ENCODE measurements at places on chromosomes 16 and 17.

- DNase-seq = peak; percentile 77
Measured at GRCh38 chr16:79089735-79090284, 510.7 kb downstream of the MAF start.

GRCh38 chr17:17028059-17028877, 14.0 kb upstream of the MPRIP start:
- no peak for DNase-seq

DNA sequence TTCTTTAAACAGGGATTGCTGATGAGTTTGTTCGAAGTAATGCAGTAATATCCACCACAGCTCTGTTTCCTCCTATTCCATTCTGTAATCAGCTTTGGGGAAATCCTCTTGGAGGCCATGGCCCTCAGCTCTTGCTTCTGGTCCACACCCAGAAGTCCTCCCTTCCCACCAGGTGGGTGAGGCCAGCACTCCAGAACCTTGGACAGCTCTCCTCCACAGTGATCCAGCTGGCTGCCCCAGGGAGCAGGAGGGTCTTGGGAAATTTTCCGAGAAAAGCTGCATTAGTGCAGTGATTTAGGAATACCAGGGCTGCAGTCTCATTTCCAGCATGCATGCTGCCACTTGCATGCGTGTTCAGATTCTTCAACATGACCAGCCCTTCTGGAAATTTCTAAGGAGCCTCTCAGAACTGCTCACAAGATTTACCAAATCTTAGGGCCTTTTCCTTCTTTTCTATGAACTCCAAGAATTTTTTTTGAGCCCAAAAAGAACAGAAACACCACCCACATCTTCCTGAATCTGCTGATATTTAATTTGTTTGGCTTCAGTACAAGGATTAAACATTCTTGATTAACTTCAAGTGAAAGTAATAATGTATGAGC, 4.2 kb downstream of the SMPD3 start:
- no peak for DNase-seq

GRCh38 chr16:3051009-3051408, 4.6 kb downstream of the MMP25 start:
- DNase-seq = no peak

GRCh38 chr17:6599364-6599763, 41.1 kb downstream of the KIAA0753 start:
- DNase-seq = peak; percentile 21

DNA sequence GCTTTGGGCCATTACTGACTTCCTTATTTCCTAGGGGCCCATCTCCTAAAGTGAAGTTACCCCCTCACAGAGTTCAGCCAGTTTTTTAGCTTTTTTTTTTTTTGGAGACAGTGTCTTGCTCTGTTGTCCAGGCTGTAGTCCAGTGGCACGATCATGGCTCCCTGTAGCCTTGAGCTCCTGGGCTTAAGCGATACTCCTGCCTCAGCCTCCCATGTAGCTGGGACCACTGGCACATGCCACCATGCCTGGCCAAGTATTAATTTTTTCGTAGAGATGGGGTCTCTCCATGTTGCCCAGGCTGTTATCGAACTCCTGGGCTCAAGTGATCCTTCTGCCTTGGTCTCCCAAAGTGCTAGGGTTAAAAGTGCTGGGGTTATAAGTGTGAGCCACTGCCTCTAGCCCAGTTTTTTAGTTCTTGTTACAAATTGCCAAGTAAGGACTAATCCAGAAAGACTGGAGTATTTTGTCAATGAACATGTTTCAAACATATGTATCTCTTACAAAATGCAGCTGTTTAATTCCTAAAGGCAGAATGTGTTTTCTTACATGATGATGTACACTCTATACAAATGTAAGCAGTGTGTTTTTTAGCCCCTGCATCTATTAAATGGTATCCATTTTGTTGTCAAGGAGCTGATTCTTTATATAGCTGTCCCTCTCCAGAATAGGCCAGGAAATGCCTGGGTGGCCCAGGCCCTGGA, 49.1 kb upstream of the IL34 start:
- DNase-seq = no peak

DNA sequence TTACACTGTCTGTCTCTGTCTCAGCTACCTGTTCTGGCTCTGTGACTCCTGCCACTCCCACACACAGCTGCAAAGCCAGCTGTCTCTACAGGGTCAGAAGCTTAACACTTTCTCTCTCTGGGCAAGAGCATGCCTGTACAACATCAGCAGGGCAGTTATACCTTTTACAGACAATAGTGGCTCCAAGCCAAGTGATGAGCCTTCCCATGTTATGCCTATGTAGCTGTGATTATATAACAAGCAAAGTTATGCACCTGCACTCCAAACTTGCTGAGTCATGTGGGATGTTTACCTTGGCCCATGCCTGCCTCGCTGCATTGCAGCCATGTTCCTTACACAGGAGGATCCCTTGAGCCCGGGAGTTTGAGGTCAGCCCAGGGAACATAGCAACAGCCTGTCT, 31.8 kb upstream of the APPBP2 start:
- DNase-seq = no peak

Data from AML-193 (cell line).